Inflammatory macrophage (primary cell): ENCODE measurements at places on chromosomes 7 and 10.

GRCh38 chr10:110101464-110102144 is 93.8 kb downstream of the ADD3 start:
- no peak for DNase-seq

- no peak for DNase-seq
Observed at GRCh38 chr7:49812534-49812933, 39.1 kb downstream of the VWC2 start.

GRCh38 chr7:95777269-95777668 is 4.9 kb downstream of the DYNC1I1 start:
- no peak for DNase-seq

GRCh38 chr10:115772606-115773005 is 500.4 kb downstream of the GFRA1 start:
- no peak for DNase-seq

DNA sequence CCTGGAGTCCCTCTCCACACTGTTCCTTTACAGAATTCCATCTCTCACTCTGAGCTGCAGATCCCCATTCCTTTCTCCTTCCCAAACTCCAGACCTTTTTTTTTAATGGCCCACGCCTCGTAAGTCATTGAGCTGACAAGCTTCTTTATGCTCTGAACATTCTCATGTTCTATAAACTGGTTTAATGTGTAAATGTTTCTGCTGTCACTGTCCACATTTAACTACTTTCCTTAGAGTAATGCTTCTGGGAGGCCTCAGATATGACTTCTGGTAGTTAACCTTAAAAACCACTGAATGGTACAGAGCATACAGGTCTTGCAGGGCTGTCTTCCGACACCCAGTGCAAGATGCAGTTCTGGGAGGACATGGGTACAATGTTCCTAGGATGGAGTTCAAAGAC is 71.1 kb upstream of the CAMK2B start:
- DNase-seq, result no peak

GRCh38 chr10:96415150-96415890 is 56.5 kb upstream of the OPALIN start:
- no peak for DNase-seq
